Liver (tissue), 10 donors: ENCODE measurements at places on chromosomes 16 and 17. TPM values are rescaled to one million over a fixed set of nuclear protein-coding genes. Genes with fewer than 3 reads are reported as not detected.

The TNFRSF12A gene
- total RNA-seq: 7.9 TPM

The SULT1A2 gene
- total RNA-seq: 19.2 TPM

The MSLN gene
- 0.08 TPM for total RNA-seq

The EFNB3 gene
- total RNA-seq: 0.33 TPM

The DNAH17 gene
- total RNA-seq: not detected

The WFIKKN1 gene
- total RNA-seq: 1.2 TPM

The C16orf54 gene
- 1.3 TPM for total RNA-seq

The HYDIN gene
- total RNA-seq: 0.37 TPM

The STX1B gene
- 0.09 TPM for total RNA-seq

The CCDC92B gene
- total RNA-seq: not detected

The NSF gene
- 18.3 TPM for total RNA-seq
